ENCODE measurements at places on chromosomes 12 and 14.

DNA sequence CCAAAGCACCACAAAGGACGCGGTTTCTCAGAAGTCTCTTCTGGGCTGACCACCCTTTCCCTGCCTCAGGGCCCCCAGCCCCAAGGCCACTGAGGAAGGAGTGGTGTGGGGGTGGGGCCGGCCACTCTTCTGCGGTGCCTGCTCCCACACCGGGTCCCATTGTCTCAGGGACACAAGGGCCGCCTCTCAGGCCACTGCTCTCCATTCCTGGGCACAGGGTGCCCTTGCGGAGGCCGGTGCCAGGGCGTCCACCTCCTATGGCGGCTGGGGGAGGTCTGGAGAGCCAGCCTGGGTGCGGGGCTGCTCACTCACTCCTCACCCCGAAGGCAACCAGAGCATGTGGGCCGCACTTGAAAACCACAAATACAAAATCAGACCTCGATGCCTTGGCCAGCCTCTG, 44.1 kb downstream of the PRIMA1 start:
- DNase-seq: no peak

DNA sequence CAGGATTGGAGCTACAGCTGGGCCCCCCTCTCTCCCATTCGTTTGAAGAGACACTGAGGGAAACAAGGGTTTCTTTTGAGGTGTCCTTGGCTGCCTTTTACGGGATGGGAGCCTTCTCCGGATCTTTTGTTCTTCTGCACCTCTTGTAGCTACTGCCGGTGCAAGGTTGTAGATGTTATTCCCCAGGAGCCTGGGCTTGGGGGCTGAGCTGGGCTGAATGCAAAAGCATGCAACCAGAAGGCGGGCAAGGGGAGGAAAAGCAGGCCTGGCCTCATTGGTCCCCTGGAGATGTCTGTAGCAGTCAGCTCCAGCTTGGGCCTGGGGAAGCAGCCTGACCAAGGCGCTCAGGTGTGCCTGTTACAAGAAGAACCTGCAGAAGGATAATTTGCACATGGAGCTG, 110.3 kb downstream of the GCH1 start:
- no peak for DNase-seq

- no peak for DNase-seq
These were observed 9.9 kb downstream of the PMEL start for GRCh38 chr12:55955800-55956508.

DNA sequence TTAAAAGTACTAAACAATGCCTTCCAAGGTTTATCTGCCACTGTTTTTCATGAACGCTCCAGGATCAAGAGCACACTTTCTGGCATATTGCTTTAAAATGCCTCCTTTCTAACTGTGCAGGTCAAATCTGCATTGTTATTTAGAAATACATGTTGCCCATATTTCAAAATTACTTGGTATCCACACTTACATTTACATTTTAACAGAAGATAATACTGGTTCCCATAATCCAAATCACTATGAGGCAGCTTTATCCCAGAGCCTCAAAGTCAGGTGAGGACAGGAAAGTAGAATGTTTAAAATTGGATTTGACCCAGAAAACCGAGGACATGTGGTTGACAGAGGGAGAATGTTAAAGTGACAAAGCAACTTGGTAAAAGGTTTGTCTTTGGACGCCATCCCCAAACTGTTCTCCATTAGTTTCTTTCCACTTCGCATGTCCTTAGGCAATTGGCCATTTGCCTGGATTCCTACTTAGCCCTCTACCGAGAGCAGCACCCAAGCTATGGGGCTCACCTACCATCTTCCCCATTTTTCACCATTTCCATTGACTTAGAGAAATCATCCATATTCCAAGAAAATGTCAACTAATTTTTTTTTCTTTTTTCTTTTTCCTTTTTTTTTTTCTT, 353.0 kb downstream of the PAWR start:
- no peak for DNase-seq

- no peak for DNase-seq
These were observed 62.2 kb downstream of the PRMT8 start for GRCh38 chr12:3553221-3553620.

DNA sequence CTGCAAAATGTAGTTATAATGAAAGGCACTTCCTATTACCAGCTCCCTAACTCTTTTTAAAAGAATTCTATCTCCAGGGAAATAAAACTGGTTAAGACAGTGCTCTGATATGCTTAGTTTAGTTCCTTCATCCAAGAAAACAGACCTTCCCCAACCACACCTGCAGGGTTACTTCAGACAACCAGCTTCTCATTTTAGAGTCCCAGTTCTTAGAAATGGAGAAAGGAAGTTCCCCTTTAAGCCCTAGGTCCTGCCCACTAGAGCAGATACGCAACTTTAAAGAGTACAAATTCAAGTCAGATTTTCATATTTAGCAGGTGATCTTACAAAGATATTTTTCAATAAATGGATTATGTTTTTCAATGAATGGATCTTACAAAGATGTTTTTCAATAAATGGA, 4.4 kb upstream of the WSB2 start:
- DNase-seq: no peak

GRCh38 chr12:12548713-12549112, 13.9 kb downstream of the DUSP16 start:
- DNase-seq: no peak

DNA sequence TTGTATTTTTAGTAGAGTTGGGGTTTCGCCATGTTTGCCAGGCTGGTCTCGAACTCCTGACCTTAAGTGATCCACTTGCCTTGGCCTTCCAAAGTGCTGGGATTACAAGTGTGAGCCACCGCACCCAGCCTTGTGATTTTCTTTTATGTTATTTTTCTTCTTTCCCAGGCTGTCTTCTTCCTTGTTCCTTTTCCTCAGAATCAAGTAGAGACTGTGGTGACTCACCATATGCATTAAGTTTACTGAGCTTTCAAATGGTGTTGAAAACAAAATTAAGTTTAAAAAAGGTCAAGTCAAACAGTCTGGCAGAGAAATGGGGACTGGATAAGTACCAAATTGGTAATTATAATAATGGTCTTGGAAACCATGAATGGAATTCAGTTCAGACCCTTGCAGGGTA, 5.7 kb downstream of the ARPC3 start:
- no peak for DNase-seq
